DMS 273 treated with DMSO at 0.1 percent for 48 hours (cell line): ENCODE measurements at places on chromosomes 2 and 18.
A peak's percentile ranks its signal among the peaks of the same experiment; 100 is the strongest.

DNA sequence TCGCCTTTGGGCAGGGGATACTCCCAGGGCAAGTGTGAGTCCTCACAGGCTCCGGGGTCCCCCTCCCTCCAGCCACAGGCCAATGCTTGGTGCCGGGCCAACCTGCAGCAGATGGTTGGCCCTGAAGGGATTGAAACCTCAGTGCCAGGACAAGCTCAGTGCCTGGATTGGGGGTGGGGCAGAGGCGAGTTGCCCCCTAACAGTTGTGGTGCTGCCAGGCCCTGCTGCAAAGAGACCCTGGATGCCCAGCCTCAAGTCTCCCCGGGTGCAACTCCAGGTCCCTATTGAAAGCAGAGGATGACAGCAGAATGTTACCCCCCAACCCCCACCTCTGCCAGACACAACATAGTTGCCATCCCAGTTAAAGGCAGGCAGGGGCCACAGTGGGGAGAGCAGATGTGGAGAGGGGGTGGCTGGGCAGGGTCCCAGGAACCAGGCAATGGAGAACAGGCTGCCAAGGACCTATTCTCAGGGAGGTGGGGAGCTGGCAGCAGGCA, 9.5 kb upstream of the RNF103 start:
- DNase-seq: peak; percentile 98

- no peak for DNase-seq
Measured at GRCh38 chr2:97966545-97967215, 29.1 kb downstream of the TMEM131 start.

DNA sequence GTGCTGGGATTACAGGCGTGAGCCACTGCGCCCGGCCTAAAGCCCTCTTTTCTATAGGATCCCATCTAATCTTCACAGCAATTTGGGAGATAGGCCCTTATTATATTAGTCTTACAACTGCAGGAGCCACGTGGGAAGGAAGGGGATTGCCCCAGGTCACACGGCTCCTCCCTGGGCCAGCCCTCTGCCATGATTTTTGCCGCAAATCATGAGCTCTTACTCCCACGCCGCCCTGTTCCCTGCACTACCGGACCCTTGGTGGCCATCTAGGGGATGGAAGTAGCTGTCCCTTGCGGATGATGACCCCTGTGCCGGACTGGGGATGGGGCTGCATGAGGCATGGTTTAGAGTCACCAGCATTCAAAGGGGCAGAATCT, 28.4 kb upstream of the PTMA start:
- no peak for DNase-seq

DNA sequence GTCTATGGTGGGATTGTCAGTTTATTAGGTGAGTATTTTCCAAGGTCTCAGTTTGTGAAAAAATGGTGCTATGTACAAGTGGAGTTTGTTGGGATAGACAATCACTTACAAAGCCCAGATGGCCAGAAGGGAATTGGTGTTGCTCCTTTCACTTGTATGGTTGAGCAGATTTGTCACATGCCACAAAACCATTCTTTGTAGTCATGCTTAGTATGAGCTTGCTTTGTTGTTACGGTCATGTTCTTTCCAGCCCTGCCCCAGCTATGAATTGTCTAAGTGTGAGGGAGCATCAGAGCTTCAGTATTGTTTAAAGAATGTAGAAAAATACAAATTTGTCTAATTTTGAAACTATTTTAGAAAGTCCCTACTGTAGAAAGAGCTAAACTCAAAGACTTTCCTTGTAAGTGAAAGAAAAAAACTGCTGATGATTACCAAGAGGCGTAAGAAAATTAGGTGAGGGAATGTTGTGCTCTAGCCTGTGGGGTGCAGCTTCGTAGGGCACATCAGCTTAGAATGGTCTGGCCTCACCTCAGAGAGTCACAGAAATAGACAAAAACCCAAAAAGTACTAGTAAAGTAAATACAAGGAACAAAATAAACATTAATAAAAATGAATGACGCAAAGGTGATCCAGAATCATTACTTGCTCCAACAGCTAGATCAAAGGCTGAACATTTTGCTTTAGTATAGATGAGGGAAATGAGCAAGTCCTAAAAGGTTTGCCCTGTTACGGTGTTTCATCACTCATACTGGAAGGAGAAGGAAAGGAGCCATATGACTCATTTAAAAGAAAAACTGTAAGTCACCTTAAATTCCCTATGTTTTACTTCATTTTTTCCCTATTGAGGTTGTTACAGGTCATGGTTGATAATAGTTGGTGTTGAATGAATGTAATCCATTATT, 9.2 kb downstream of the TGIF1 start:
- no peak for DNase-seq

DNA sequence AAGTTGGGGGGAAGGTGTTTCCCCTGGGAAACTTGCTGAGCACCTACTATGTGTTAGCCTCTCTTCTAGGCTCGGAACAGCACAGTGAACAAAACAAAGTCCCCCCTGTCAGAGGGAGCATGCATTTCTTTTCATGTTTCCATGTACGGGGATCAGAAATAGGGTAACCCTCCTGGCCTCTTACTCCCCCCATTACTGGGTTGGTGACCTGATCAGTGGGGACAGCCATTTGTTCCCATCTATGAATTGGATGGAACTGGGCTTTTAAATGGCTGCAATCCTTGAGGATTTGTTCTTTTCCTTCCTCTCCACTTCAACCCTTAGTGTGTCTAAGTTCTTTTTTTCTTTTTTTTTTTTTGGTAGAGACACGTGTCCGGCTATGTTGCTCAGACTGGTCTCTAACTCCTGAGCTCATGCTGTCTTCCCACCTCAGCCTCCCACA, 13.7 kb downstream of the NCL start:
- DNase-seq: no peak

DNA sequence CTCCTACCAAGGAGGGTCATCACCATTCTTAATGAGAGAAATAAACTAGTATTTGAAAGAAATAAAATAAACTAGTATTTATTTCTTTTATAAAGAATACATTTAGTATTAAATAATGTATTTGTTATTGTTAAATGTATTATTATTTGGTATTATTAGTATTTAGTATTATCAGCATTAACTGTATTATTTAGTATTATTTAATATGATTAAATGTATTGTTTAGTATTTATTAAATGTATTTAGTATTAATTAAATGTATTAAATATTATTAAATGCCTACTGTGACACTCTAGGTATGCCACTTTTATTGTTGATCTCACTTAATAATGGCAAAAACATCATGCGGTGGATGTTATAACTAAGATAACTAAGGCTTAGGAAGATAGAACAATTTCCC, 353.6 kb upstream of the MAP2 start:
- no peak for DNase-seq

GRCh38 chr2:123606631-123607030, 418.5 kb upstream of the CNTNAP5 start:
- no peak for DNase-seq

GRCh38 chr2:212414767-212415211, 123.8 kb downstream of the ERBB4 start:
- no peak for DNase-seq

GRCh38 chr18:3449512-3450011, 410 bp upstream of the TGIF1 start:
- peak; percentile 81 for DNase-seq

DNA sequence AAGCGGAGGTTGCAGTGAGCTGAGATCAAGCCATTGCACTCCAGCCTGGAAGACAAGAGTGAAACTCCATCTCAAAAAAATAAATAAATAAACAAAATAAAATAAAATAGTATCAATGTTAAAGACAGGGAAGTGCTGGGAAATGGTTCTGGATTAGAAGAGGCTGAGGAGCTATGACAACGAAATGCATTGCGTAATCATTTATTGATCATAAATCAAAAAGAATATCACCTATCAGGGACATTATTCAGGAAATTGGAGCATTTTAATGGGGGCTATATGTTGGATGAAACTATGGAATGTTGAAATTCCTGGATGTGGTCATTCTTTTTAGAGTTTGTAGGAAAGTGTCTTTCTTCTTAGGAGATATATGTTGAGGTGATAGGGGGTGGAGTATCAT, 30.9 kb upstream of the MTA3 start:
- no peak for DNase-seq

- DNase-seq: no peak
Measured at GRCh38 chr2:19185086-19185485, 173.3 kb downstream of the OSR1 start.

DNA sequence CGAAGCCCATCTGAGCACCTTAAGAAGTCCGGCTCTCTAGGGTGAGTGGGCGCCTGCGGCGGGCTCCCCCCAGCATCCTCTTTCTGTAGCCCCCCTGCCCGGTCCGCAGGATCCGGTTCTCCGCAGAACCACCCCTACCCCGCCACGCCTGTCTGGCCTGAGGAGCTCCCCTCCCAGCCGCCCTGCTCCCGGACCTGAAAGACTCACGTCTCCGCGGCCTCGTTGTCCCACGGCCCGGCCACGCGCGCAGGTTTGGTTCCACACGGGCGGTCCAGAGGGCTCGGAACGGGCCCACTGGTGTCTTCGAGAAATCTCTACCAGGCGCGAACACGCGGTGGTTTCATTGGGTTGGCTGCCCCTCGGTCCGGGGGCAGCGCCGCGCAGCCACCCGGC, 237 bp downstream of the SLC39A6 start:
- DNase-seq: no peak

GRCh38 chr2:16179701-16180416, 239.5 kb downstream of the MYCN start:
- no peak for DNase-seq

DNA sequence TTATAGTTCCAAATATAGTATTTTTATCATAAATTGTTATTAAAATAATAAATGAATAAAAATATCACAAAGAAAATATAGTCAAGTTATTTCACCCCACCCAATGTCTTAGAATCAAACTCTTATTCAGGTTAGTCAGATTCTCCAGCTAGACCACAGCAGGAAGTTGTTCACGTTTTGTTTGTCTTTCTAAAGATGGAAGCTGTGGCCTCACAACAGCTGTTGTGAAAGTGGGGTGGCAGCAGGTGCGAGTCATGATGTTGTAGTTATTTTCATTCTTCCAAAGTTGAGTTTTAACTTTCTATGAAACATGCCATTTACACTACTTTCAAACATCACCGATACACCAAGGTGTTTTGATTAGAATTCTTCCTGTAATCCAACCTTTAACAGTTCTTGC, 272.9 kb downstream of the SLC8A1 start:
- no peak for DNase-seq
